Cardiac muscle cell (in vitro differentiated cells and primary cell): ENCODE measurements at places on chromosomes 5 and 9. TPM values are rescaled to one million over a fixed set of nuclear protein-coding genes. Genes with fewer than 3 reads are reported as not detected.
A peak's percentile ranks its signal among the peaks of the same experiment; 100 is the strongest.

- no peaks in the 10 kb centered on the region for H3K36me3 ChIP-seq
- no peaks in the 10 kb centered on the region for H3K27me3 ChIP-seq
- H3K27ac ChIP-seq: no peak overlapping the region
- no peak overlapping the region for H3K4me3 ChIP-seq
- H3K4me1 ChIP-seq: no peaks in the 10 kb centered on the region
These were observed 298.3 kb downstream of the ENC1 start for GRCh38 chr5:74342182-74342581.

GRCh38 chr5:159667286-159667685 lies 249.0 kb upstream of the ADRA1B start:
- no peaks in the 10 kb centered on the region for H3K36me3 ChIP-seq
- H3K27me3 ChIP-seq: no peaks in the 10 kb centered on the region
- no peak overlapping the region for H3K4me3 ChIP-seq
- no peak for DNase-seq

CSF1R gene
- 0.04 TPM in 1 of 2 replicates, not detected in the other for total RNA-seq

SPINK13 gene
- not detected in 2 replicates for total RNA-seq

RNF183 gene
- total RNA-seq: 0.06 and 0.53 TPM in 2 replicates

REEP5 gene
- total RNA-seq: 27.0 and 30.4 TPM in 2 replicates

DNA sequence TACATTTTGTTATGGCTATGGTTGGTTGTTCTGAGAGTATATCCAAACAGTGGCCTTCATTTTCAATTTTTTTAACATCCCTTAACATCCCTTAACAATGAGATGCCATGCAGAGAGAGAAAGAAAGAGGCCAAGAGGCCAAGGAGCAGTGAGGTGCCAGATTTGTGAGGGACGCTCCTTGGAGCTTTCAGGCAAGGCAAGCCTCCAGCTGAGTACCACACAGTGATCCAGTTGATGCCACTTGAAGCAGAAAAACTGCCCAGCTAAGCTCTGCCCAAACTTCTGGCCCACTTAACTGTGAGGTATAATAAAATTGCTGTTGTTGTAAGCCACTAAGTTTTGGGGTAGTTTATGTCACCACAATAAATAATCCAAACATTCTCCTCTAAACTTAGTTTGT lies 22.6 kb upstream of the EMB start:
- no peaks in the 10 kb centered on the region for H3K36me3 ChIP-seq
- no peaks in the 10 kb centered on the region for H3K4me1 ChIP-seq
- H3K4me3 ChIP-seq: no peak overlapping the region

DNA sequence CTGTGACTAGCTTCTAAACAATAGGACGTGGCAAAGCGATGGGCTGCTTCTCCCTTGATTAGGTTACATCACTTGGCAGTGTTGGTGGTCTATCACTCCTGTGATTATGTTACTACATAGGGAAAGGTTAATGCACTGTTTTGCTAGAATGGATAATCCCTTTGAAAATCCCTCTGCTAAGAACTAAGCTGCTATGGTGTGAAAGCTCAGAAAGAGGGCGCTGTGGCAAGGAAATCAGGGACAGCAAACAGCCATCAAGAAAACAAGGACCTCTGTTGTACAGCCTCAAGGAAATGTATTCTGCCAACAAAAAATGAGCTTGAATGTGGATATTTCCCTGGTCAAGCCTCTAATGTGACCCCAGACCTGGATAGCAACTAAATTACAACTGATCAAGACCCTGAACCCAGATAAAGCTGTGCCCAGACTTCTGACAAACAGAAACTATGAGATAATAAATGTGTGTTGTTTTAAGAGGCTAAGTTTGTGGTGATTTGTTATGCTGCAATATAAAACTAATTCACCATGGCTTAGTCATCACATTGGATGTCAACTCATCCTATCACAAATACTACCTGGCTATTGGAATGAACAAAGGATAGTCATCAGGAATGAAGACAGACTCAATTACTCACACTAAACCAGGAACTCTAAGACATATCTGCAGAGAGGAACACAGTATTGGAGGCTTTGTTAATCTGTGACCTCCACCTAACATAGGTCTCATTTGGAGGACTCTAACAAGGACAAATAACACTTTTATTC lies 1215.9 kb downstream of the EFNA5 start:
- H3K4me3 ChIP-seq: no peak overlapping the region
- no peak overlapping the region for H3K27ac ChIP-seq
- no peaks in the 10 kb centered on the region for H3K27me3 ChIP-seq
- no peaks in the 10 kb centered on the region for H3K36me3 ChIP-seq

- no peaks in the 10 kb centered on the region for H3K27me3 ChIP-seq
- no peaks in the 10 kb centered on the region for H3K36me3 ChIP-seq
- peaks cover 12% of the 10 kb centered on the region for H3K4me1 ChIP-seq
- H3K27ac ChIP-seq: no peak overlapping the region
These were observed 10.4 kb upstream of the PPP2CA start for GRCh38 chr5:134236318-134236717.

DNA sequence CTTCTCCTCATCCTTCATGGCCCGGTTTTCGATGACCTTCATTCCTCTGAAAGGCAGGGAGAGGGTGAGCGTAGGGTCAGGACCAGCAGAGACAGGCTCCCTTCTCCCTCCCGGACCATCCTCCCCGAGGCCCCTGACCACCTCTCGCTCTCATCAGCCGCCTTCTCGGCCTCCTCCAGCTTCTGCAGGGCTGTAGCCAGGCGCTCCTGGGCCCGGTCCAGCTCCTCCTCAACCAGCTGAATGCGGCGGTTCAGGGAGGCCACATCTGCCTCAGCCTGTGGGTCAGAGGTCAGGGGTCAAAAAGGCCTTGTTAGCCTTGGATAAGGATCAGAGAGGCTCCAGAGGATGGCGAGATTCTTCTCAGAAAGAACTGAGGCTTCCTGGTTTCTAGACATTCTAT lies 4.2 kb downstream of the TPM2 start:
- H3K27me3 ChIP-seq: no peaks in the 10 kb centered on the region
- H3K36me3 ChIP-seq: peaks cover 36% of the 10 kb centered on the region
- peak overlapping the region; percentile 95 for H3K27ac ChIP-seq
- DNase-seq: no peak

CDC20B gene
- 0.32 and 0.45 TPM in 2 replicates for total RNA-seq

- H3K4me1 ChIP-seq: peaks cover 24% of the 10 kb centered on the region
- no peaks in the 10 kb centered on the region for H3K27me3 ChIP-seq
These were observed 50.7 kb upstream of the VLDLR start for GRCh38 chr9:2570615-2571479.

ARAP3 gene
- 1.5 and 1.6 TPM in 2 replicates for total RNA-seq

GRCh38 chr9:90044710-90045151 lies 439.9 kb downstream of the GADD45G start:
- H3K27ac ChIP-seq: no peak overlapping the region
- no peak overlapping the region for H3K4me3 ChIP-seq
- no peaks in the 10 kb centered on the region for H3K27me3 ChIP-seq
- no peak for DNase-seq

FOXD4 gene
- 0.81 and 1.5 TPM in 2 replicates for total RNA-seq

- no peaks in the 10 kb centered on the region for H3K4me1 ChIP-seq
- H3K27me3 ChIP-seq: no peaks in the 10 kb centered on the region
- no peaks in the 10 kb centered on the region for H3K36me3 ChIP-seq
- DNase-seq: no peak
These were observed 70.1 kb downstream of the NDFIP1 start for GRCh38 chr5:142178651-142179050.

- no peak overlapping the region for H3K27ac ChIP-seq
- H3K4me1 ChIP-seq: peaks cover 25% of the 10 kb centered on the region
- no peaks in the 10 kb centered on the region for H3K36me3 ChIP-seq
- H3K4me3 ChIP-seq: no peak overlapping the region
These were observed 243.8 kb downstream of the CSNK1G3 start for GRCh38 chr5:123755653-123756317.

DNA sequence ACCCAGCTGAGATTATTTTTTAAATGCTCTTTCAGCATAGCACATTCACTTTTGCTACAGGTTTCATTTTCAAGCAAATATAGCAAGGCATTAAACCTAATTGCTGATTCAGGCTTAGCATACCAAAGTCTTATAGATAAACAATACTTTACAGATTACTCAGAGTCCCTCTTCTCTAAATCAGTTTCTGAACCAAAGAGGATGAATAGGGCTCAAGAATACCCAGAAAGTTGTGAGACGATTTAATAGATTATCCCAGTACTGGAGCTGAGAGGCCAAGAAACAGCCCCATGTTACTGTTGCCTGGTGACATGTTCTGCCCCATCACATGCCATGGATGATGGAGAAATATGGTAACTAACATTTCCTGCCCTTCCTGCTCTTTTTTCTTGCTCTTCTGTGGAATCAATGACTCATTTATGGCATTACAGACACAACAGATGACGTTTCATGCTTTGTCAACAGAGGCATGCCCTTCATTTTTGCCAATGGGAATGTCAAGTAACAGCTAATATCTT lies 18.1 kb upstream of the SSBP2 start:
- no peak overlapping the region for H3K4me3 ChIP-seq
- DNase-seq: peak; percentile 73
- no peaks in the 10 kb centered on the region for H3K27me3 ChIP-seq
- no peak overlapping the region for H3K27ac ChIP-seq

DNA sequence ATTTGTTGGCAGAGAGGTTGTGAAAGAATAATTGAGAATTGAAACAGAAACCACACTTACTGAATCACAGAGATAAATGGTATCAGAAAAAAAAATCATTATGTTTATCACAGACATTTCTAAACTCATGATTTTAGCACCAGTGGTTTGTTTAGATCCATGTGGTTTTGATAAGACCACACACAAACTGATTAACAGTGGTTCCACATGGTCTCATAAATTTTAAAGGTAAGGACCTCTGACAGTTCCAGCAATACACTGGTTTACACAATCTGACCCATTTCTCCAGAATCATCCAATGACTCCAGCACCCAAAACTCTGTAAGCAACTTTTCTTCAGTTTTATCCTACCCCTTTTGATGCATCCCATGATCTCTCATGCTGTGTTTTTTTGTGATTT lies 261.2 kb downstream of the ANXA1 start:
- H3K36me3 ChIP-seq: no peaks in the 10 kb centered on the region
- H3K4me1 ChIP-seq: peaks cover 38% of the 10 kb centered on the region
- H3K27me3 ChIP-seq: no peaks in the 10 kb centered on the region
- no peak overlapping the region for H3K4me3 ChIP-seq

GRCh38 chr5:169837686-169838085 lies 142.6 kb downstream of the INSYN2B start:
- H3K36me3 ChIP-seq: no peaks in the 10 kb centered on the region
- no peak for DNase-seq
- H3K27me3 ChIP-seq: no peaks in the 10 kb centered on the region

SLC36A1 gene
- total RNA-seq: 6.1 and 8.8 TPM in 2 replicates

GRCh38 chr9:36968574-36969215 lies 65.4 kb downstream of the PAX5 start:
- DNase-seq: no peak
- no peaks in the 10 kb centered on the region for H3K4me1 ChIP-seq
- no peaks in the 10 kb centered on the region for H3K36me3 ChIP-seq
- H3K27me3 ChIP-seq: peaks cover 12% of the 10 kb centered on the region
- no peak overlapping the region for H3K27ac ChIP-seq

DNA sequence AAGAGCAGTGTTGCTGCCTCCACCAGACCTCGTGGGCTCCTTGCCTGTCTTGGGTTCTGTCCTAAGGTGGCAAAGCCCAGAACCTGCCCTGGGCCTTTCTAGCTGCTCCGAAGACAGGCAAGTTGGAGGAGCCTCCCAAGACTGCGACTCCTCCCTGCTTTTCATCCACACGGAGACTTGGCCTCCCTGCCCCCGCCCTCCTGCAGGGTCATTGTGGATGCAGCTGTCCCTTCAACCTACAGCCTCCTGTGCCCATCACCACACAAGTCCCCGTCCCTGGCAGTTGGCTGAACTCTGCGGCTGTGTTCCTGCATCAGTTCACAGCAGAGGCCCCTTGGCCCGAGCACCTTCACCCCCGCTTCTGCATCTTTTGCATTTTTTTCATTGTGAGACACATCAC lies 59.2 kb downstream of the WNK2 start:
- no peak for DNase-seq
- H3K27me3 ChIP-seq: no peaks in the 10 kb centered on the region
- H3K4me3 ChIP-seq: no peak overlapping the region
- no peak overlapping the region for H3K27ac ChIP-seq
- H3K4me1 ChIP-seq: peaks cover 8% of the 10 kb centered on the region
- peaks cover 7% of the 10 kb centered on the region for H3K36me3 ChIP-seq

TCERG1 gene
- total RNA-seq: 48.0 and 122 TPM in 2 replicates

DNA sequence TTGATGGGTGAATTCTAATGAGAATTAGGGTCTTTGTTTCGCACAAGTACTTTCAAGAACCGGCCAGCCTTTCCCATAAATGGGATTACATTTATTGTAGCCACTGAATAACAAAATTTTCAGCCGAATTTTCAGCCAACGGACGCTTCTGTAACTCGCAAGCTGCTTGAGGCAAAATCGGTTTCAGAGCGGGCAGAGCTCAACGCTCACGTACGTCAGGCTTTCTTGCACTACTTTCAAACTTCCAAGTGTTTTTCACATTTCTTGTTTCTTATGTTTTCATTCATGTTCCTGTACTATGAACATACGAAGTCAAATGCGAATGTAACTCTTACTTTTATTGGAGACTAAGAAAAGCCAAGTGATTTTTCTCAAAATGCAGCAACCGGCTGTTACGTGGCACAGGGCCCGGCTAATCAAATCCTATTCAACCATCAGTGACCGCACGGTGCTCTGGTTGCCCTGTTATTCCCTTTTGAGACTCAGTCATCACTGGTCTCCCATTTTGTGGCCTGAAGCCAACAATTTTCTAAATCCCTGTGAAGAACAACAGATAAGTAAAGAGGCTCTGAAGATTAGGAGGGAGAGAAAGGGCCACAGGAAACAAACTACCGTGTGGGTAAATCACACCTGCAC lies 68.5 kb downstream of the SLC28A3 start:
- H3K4me3 ChIP-seq: no peak overlapping the region
- peaks cover 14% of the 10 kb centered on the region for H3K4me1 ChIP-seq
- H3K36me3 ChIP-seq: no peaks in the 10 kb centered on the region

GRCh38 chr5:71482132-71482531 lies 26.7 kb downstream of the BDP1 start:
- no peaks in the 10 kb centered on the region for H3K4me1 ChIP-seq
- H3K36me3 ChIP-seq: peaks cover 26% of the 10 kb centered on the region
- H3K27me3 ChIP-seq: no peaks in the 10 kb centered on the region

DNA sequence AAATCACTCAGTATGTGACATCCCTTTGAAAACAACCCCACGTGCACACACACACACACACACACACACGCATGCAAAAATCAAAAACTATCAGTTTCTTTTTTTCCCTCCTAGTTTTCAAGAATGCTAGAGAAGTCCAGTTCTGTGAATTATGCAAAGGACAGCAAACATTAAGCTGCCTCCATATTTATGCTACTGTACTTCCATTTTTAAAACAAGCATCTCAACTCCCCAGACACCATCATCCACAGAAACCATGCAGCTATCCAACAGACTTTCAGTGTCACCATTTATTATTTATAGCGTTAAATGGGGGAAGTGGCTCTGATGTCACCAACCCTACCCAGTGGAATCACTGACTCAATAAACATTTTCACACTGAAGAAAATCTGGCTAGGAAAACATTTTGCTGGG lies 1.6 kb downstream of the FBXW11 start:
- H3K4me3 ChIP-seq: peak overlapping the region; percentile 90
- H3K27me3 ChIP-seq: no peaks in the 10 kb centered on the region
- H3K27ac ChIP-seq: peak overlapping the region; percentile 96
- DNase-seq: no peak

- no peak for DNase-seq
- H3K4me3 ChIP-seq: no peak overlapping the region
- H3K36me3 ChIP-seq: no peaks in the 10 kb centered on the region
- peaks cover 11% of the 10 kb centered on the region for H3K4me1 ChIP-seq
- no peak overlapping the region for H3K27ac ChIP-seq
These were observed 57.3 kb downstream of the DAPK1 start for GRCh38 chr9:87554976-87555375.

- H3K4me3 ChIP-seq: no peak overlapping the region
- H3K27me3 ChIP-seq: no peaks in the 10 kb centered on the region
- no peaks in the 10 kb centered on the region for H3K4me1 ChIP-seq
- no peaks in the 10 kb centered on the region for H3K36me3 ChIP-seq
These were observed 1231.1 kb upstream of the ACO1 start for GRCh38 chr9:31153250-31153840.
